Esophagus squamous epithelium (tissue), 5 donors: ENCODE measurements at places on chromosomes 11 and 22.

DNA sequence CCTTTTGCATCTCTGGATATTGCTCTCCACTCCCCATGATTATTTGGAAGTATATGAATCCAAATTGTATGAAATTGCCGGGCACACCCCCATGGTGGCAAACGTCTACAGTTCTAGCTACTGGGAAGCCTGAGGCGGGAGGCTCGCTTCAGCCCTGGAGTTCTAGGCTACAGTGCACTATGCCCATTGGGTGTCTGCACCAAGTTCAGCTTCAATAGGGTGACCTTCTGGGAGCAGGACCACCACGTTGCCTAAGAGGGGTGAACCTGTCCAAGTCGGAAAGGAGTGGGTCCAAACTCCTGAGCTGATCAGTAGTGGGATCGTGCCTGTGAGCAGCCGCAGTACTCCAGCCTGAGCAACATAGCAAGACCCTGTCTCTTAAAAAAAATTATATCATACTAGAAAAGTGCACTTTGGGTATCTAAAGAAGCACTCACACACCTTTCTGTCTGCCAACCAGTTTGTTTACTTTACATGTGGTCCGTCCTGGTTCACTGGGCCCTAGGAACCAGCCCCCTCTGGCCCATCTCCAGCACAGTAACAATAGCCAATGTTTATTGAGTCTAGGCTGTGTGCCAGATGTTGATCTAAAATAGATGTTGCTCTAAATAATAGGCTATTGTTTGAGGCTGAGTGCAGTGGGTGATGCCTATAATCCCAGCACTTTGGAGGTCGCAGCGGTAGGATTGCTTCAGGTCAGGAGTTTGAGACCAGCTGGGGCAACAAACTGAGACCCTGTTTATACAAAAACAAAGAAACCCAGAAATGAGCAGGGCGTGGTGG lies 16.4 kb upstream of the KAT5 start:
- no peak for DNase-seq

GRCh38 chr22:24867323-24868022 lies 61.5 kb downstream of the SGSM1 start:
- no peak for DNase-seq

DNA sequence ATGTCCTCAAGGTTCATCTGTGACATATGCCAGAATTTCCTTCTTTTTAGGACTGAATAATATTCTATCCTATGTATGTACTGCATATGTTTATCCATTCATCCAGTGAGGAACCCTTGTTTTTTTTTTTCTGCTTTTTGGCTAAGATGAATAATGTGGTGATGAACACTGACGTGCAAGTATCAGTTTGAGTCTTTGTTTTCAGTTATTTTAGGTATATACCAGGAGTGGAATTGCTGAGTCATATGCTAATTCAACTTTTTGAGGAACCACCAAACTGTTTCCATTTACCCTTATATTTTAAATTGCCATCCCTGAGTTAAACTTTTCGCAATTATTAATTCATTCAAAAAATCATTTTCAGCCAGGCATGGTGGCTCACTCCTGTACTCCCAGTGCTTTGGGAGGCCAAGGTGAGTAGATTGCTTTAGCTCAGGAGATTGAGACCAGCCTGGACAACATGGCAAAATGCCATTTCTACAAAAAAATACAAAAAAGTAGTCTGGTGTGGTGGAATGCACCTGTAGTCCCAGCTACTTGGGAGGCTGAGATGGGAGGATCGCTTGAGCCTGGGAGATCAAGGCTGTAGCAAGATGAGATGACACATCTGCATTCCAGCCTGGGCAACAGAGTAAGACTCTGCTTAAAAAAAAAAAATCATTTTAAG lies 64.2 kb downstream of the MICAL2 start:
- no peak for DNase-seq

- DNase-seq: no peak
These were observed 776 bp downstream of the NLRX1 start for GRCh38 chr11:119169282-119169719.

DNA sequence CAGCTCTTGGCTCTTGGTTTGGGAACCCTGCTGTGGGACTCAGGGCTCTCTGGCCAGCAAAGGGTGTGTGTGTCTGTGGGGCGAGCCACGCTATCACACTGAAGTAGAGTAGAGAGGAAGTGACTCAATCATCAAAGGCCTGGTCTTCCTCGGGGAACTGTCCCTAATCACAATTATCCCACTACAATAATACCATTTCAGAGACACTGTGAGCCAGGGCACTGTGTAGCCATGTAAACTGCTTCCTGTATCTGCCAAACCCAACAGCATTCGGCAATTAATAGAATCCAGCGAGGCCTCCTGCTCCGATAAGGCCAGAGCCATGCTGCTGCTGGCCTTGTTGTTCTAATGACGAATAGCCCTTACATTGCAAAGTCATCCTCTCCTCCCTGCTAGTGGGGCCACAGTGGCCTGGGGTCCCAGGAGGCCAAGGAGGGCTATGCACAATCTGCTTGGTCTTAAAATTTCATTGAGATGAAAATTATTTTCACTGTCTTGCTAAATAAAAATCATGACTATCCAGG lies 49.8 kb upstream of the LMO2 start:
- no peak for DNase-seq

DNA sequence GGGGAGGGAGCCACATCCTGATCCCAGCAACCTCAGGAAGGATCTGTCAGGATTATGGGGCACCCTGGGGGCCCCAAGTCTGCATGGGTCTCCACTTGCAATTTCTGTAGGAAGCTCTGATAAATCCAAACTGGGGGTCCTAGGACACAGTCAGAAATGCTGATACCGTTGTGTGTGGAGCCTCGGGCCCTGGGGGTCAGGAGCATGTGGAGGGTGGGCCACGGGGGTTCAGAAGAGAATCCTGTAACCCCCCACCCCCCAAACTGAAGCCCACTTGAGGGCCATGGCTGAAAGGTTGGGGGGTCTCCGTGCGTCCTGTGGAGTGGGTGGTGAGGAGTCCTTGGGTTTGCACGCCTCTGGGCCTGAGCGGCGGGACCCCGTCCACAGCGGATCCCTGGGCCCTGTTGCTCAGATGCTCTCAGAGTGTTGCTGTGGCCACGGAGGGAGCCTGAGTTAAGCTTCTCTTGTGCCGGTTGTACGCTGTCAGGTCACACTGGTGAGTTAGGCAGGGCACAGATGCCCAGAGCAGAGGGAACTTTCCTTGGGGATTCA lies 72.2 kb downstream of the LRP5 start:
- no peak for DNase-seq

GRCh38 chr11:116255321-116255953 lies 517.4 kb downstream of the BUD13 start:
- no peak for DNase-seq

DNA sequence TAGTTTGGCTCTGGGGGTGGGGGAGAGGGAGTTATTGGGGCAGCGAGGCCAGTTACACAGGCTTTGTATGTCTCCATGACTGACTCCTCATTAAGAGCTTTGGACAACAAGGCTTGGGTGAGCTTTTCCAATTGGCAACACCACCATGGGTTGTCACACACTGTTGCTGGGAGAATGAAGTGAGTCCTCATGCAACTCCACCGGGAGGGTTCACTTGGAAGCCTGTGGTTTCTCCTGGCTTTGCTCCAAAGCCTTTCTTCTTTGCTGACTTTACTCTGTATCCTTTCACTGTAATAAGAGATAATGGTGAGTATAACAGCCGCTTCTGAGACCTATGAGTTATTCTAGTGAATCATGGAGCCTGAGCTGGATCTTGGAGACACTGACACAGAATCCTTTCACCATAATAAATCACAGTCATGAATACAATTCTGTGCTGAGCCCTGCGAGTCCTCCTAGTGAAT lies 24.9 kb downstream of the EIF3F start:
- DNase-seq: no peak

- no peak for DNase-seq
These were observed 326.6 kb downstream of the MN1 start for GRCh38 chr22:27474711-27475547.

DNA sequence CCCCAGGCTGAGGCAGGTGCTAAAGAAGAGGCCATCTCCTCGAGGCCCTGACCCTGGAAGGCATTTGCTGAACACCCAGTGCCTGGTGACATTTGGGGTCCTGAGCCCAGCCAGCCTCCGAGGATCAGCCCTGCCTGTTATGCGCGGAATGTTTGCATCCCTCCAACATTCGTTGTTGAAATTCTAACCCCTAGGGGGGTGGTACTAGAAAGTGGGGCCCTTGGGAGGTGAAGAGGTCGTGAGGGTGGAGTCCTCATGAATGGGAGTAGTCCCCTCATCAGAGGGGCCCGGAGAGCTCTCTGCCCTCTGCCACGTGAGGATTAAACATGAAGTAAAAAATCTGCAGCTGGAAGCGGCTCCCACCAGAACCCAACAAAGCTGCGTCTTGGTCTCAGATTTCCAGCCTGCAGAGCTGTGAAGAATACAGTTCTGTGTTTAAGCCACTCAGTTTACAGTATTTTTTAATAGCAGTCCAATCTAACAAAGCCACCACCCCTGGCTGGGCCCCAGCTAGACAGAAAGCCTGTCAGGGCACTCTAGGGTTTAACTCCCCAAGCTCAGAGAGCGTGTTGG lies 35.3 kb upstream of the SEPTIN5 start:
- no peak for DNase-seq

- no peak for DNase-seq
These were observed 12.5 kb upstream of the PTPRJ start for GRCh38 chr11:47967577-47968525.

GRCh38 chr11:14065141-14065540 lies 102.6 kb downstream of the SPON1 start:
- DNase-seq: no peak

DNA sequence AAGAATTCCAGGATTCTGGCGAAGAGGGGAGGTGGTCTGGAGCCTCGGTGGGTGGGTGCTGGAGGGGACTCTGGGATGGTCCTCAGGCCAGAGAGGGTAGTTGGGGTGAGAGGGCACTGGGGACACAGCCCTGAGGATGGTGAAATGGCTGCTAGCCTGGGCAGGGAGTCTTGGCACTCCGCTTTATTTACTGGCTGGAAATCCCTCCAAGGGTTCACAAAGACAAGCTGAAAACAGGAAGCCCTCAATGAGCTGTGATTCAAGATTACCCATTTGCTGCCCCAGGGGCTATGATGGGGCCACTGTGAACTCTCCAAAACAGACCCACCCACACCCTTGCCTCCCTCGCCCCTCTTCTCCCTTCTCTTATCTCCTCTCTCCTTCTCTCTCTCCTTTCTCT lies 71.9 kb downstream of the FBXO7 start:
- no peak for DNase-seq

- DNase-seq: no peak
These were observed 546 bp downstream of the GNB1L start for GRCh38 chr22:19853879-19854777.

DNA sequence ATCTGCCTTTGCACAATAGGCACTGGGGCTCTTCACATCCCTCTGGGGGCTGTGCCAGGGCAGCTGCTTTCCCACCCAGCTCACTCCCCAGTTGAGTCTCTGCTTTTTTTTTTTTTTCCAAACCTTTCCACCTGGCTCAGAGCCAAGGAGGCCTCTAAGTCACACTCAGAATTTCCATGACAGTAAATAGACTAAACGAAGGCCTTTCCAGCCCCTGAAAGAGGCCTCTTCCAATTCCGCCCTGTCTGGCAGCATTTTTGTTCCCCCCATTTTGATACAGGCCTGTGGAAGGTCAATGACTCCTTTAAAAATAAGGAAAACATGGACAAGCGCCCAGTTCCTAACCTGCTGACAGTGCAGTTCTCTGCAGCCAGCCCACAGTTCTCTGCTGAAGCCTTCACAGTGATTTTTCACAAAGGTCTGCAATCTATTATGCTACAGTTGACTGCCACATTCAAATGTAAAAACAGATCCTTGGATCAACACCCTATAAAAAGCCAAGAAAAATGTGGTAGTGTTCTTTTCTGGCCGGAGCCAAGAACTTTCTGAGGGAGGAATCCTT lies 107.5 kb upstream of the SESN3 start:
- no peak for DNase-seq

GRCh38 chr22:19824926-19825339 lies 29.7 kb downstream of the GNB1L start:
- no peak for DNase-seq

- no peak for DNase-seq
These were observed 9.5 kb downstream of the GTPBP1 start for GRCh38 chr22:38715176-38715764.

GRCh38 chr11:12285106-12285505 lies 92.3 kb upstream of the PARVA start:
- no peak for DNase-seq

- DNase-seq: no peak
These were observed 43.6 kb upstream of the DBX1 start for GRCh38 chr11:20203831-20204230.

DNA sequence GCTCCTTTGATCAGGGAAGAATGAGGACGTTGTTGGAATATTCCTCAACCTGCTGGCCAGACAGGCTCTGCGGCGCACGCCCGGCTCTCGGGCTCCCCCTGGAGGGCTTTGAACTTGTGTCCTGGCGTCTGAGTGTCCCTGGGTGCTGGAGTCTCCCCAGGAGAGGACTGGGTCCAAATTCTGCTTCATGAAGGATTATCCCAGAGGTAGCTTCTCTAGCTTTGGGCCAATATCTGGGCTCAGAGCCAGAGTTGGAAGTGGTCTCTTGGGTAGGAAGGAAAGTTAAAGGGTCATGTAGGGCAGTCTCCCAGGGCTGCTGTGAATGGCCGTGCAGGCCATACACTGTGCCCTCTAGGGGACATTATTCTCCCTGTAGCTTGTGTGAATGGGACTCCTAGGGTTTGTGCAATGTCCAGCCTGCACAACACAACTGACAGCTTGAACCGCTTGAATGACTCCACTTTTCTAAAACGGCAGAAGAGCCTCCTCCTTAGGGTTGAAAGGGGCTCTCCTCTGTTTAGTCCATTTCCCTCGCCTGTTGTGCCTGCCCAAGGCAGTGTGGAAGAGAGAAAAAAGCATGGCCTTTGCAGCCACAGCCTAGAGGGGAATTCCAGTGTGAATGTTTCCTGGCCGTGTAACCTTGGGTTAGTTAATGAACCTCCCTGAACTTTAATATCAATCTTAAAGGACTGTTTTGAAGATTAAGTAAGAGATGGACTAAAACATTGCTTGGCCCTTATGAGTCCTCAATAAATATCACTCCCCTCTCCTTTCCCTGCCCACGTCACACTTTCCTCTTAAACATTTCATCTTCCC lies 111.2 kb upstream of the THY1 start:
- no peak for DNase-seq

DNA sequence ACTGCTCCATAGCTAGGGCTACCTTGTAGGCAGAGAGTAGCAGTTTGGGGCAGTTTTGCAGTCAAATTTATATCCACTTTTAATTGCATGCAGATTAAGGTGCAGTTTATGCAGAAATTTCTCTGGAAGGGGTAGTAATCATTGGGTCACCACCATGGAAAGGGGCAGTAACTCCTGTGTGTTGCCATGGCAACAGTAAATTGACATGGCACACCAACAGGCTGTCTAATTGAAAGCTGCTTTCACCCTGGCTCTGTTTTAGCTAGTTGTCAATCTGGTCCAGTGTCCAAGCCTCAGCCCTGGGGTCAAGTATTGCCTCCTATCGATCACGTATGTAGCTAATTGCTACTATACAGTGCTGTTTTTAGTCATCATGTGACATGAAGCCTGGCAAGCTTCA lies 786.1 kb upstream of the CNTN5 start:
- DNase-seq: no peak

DNA sequence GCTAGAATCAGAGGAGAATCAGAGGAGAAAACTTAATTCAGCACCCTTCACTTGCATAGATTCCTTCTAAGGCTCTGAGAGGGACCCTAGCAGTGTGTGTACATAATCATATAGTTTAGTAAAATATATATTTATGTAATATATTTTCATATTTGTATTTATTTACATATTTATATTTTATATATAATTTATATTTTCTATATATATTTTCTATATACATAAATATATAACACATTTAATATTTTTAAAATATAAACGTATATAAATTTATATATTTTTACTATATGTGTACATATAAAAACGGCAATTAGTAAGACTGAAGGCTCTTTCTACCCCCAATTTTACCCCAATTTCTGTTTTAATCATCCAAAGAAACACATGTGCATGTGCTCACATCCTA lies 80.3 kb downstream of the NXPE2 start:
- no peak for DNase-seq
